Cardiac septum (tissue), 1 donor: ENCODE measurements at places on chromosomes 7 and 10. TPM values are rescaled to one million over a fixed set of nuclear protein-coding genes. Genes with fewer than 3 reads are reported as not detected.

The HACD1 gene
- 213 TPM for total RNA-seq

The SEMA3C gene
- 60.8 TPM for total RNA-seq

The TRPV5 gene
- not detected for total RNA-seq

The GRK5 gene
- 17.6 TPM for total RNA-seq

The NEBL gene
- total RNA-seq, result 597 TPM

The PGAM2 gene
- total RNA-seq, result 322 TPM

The CPXM2 gene
- 11.2 TPM for total RNA-seq

GRCh38 chr10:14371581-14371980, 40.9 kb upstream of the FRMD4A start:
- DNase-seq, result no peak

DNA sequence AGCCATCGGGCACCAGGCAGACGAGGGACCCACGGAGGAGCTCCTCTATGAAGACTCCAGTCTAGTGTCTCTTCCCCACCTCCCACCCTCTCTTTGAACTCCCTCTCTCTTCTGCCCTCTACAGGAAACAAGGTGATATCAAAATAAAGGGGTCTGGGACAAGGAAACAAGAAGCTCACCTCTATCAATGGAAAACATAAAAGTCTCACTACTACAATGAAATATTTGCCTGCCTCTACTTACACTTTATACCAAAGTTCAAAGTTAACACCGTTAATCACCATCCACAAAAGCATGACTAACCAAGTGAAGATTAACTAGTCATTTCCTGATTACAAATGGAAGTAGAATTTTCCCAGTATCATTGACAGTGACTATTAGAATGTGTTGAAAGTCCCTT, 82.2 kb downstream of the PARD3 start:
- DNase-seq, result no peak

GRCh38 chr10:29295813-29296212, 6.9 kb downstream of the LYZL1 start:
- DNase-seq, result no peak

DNA sequence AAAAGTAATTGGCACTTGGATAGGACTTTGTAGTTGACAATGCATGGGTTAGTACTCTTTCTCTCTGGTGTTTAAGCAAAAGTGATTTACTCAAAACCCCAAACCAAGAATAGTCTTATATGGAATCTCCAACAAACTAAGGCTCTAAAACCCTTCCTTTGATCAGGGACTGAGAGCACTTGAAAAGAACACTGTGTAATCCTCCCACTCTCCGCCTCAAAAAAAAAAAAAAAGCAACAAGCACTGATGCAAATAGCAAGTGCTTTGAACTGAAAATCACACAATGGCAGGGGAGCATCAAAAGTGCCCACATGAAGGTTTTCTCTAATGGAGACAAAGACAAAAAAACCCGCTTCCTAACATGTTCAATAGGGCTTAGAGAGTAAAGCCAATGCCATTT, 467.9 kb upstream of the AUTS2 start:
- DNase-seq, result no peak

DNA sequence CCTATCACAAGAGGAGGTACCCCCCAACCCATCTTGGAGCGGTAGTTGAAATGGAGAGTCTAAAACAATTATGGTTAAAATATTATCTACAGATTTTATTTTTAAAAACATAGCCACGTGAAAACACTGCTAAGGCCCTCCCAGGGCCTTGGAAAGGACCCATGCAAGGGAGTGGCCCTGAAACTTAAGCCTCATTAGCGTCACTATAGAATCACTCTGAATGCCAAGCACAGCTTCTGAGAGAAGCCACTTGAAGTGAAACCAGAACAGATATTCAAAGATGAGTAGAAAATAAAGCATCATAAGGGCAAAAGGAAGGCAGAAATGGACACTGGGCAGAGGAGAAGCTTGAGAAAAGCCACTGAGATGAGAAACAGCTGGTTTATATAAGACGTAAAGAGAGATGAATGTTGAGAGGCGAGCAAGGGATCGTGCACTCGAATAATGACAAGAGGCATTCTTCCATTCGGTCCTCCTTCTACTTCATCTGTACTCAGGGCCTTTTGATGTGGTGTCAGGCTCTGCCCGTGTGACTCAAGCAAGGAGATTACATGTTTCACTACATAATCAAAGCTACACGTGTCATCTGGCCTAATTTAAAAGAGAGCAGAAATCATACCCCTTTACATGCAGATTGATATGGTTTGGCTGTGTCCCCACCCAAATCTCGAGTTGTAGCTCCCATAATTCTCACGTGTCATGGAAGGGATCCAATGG, 33.4 kb upstream of the SLC39A12 start:
- no peak for DNase-seq

DNA sequence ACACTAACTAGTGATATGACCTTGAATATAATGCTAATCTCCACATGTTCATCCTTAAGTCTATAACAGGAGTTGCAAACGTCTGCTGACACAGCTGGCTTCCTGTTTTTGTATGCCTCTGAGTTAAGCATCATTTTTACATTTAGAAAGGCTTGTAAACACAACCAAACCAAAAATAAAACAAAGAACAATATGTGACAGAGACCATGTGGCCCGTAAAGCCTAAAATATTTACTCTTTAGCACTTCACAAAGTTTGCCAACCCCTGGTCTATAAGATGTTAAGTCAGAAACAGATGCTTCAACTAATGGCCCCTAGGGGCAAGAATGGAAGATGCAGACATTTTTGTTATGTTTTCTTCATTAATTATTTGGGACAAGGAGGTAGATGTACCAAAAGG, 109.3 kb downstream of the CPEB3 start:
- DNase-seq, result no peak

DNA sequence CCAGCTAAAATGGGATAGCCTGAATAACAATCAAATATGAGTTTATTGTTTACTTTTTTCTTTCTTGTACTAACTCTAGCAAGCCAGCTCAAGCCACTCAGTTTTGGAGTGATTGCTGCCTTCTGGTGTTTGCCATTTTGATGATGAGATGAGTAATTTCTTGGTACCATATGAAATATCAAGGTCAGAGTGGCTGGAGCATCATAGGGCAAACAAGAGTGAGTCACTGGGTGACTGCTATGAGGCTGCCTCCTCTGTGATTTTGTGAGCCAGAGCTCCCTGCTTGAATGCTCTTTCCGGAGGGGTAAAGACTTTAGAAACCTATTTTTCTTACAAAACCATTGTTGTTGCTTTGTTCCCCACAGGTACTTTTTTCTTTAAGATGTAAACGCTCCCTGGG, 295.6 kb downstream of the PRKG1 start:
- DNase-seq, result no peak

- DNase-seq, result peak; percentile 44
Measured at GRCh38 chr10:11403116-11403515, 208.3 kb downstream of the USP6NL start.

- no peak for DNase-seq
Measured at GRCh38 chr7:14021069-14021468, 31.6 kb upstream of the ETV1 start.

DNA sequence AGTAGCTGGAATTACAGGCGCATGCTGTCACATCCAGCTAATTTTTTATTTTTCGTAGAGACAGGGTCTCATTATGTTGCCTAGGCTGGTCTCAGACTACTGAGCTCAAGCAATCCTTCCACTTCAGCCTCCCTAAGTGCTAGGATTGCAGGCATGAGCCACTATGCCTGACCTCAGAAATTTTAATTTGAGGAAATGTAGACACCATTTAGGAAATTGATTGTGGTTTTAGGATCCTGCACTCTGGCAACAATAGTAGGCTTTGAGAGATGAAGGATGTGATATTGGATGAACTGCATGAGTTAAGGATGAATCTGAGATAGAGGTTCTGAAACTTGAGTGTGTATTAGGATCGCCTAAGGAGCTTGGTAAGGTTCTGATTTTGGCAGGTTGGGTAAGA, 66.5 kb downstream of the PPP1R9A start:
- DNase-seq, result no peak

DNA sequence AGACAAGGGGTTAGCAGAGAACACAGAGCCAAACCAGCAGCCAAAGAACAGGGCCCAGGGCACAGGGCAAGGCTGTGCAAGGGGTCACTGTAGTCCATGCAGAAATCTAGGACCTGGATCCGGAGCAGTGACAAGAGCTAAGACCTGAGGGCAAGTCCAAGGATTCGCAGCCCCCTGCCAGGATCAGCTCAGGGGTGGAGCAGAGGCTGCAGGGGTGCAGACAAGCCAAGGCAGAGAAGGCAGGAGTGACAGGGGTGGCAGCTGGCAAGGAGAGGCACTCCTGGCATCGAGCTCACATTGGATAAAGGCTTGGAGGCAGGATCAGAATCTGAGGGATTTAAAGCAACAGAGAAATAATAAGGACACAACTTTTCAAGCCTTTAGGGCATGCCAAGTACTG, 80.7 kb upstream of the NANOS1 start:
- no peak for DNase-seq

- DNase-seq, result no peak
Measured at GRCh38 chr10:13593535-13593934, 6.8 kb downstream of the PRPF18 start.

DNA sequence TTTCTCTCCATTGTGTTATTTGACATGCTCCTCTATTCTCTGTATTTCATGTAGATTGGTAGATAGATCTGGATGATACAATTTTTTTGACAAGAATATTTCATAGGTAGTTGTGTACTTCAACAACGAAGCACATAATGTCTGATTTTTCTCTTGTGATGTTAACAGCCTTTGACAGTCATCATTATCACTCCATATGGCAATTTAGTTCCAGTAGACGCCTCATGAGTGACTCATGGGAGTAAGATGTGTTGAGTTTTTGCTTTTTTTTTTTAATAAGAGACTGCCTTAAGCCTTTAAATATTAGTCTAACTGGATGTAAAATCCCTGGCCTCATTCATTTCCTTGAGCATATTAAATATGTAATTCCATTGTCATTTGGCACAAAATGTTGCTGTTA, 123.5 kb upstream of the ZNF32 start:
- no peak for DNase-seq

GRCh38 chr7:142560166-142560565, 189.1 kb upstream of the PRSS1 start:
- no peak for DNase-seq

- DNase-seq, result peak; percentile 78
Measured at GRCh38 chr7:4683043-4683883, 1.2 kb downstream of the FOXK1 start.

DNA sequence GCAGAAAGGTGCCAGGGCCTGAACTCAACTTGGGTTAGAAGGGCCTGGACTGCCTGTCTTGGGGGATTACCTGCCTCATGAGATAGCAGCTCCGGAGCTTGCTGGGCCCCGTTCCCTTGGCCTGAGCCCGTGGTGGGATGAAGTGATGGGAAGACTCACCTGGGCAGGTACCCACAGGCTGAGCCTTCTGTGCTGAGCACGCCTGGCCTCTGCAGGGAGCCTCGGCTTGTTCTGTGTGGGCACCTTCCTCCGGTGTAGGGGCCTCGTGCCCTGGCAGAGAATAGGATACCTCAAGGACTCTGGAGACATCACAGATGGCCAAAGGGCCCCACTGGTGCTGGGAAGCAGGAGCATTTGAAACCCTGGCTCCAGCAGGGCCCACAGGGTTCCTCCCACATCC, 4.5 kb downstream of the ZNF467 start:
- DNase-seq, result no peak

DNA sequence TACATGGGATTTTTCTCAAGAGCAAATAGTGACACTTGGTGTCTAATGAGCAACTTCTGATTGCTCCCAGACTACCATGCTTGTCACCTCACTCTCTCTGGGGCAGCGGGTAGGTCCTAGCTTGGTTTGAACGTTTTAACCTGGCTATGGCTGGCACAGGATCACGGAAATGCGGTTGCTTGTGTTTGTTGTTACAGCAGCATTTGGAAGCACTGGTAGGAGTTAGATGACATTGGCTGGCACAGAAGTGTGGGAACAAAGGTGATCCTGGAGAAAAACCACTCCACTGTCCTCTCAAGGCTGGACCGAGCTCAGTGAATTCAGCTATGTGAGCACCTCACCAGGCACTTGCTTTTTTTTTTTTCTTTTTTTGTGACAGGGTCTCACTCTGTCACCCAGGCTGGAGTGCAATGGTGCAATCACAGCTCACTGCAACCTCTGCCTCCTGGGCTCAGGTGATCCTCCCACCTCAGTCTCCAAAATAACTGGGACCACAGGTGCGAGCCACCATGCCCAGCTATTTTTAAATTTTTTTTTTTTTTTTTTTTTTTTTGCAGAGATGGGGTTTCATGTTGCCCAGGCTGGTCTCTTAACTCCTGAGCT, 3.5 kb upstream of the PFKFB3 start:
- DNase-seq, result no peak

GRCh38 chr7:154666768-154667167, 336.2 kb downstream of the PAXIP1 start:
- DNase-seq, result no peak

DNA sequence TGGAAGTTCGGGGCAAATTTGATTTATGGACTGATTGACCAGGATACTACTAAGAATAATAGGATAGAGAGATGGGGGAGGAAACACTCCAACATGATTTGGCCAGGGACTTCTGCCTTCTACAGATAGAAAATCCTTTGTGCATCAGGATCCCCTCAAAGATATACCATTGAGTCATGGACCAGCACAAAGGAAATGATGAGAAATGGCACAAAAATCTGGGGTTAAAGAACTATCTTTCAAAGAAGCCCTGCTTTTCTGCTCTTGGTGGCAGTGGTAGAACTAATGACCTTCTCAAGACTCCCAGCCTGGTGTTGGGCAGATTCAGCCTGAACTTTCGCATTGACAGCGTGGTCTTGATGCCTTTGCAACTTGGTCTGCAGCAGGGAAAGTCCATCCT, 27.6 kb upstream of the LAMB1 start:
- DNase-seq, result no peak

- peak; percentile 75 for DNase-seq
Measured at GRCh38 chr10:60964257-60965235, 20.6 kb upstream of the RHOBTB1 start.
